ENCODE measurements at places on chromosomes 1 and 21.

- DNase-seq: no peak
These were observed 45.3 kb upstream of the EDN2 start for GRCh38 chr1:41529621-41530395.

DNA sequence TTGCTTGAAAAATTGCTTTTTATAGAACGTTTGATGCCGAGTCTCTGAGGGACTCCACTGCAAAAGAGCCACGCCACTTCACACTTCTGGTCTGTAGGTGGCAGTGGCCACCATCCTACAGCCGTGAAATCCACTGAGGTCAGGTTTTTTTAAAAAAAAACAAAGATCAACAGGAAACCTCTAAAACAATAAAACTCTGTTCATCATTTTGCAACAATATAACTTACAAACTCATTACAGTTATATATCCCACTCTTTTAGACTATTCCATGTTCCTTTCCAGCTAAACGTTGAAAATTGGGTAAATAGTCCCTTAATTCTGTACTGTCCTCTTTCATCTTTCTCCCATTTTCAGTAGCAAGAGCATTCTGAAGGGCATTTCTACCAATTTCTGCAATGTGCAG, 64.6 kb upstream of the FMN2 start:
- no peak for DNase-seq

DNA sequence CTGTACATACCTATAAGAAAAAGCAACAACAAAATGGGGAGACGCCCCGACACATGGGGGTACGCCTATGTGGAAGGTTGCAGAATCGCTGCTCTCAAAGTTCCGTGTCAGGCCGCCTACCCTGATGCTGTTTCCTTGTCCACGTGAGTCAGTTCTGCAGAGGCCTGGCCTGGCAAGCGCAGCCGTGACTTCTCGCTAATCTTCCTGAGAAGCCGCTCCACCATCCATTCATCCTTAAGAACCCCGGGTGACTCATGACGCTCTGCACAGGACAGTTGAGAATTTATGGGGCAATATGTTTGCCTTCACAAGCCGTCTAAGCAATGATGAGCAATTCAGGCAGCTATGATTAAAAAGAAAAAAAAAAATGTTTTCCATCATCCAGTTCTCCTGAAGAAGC, 122.3 kb upstream of the TMPRSS2 start:
- no peak for DNase-seq

GRCh38 chr1:206714331-206715058, 29.8 kb downstream of the MAPKAPK2 start:
- DNase-seq: peak; percentile 39

DNA sequence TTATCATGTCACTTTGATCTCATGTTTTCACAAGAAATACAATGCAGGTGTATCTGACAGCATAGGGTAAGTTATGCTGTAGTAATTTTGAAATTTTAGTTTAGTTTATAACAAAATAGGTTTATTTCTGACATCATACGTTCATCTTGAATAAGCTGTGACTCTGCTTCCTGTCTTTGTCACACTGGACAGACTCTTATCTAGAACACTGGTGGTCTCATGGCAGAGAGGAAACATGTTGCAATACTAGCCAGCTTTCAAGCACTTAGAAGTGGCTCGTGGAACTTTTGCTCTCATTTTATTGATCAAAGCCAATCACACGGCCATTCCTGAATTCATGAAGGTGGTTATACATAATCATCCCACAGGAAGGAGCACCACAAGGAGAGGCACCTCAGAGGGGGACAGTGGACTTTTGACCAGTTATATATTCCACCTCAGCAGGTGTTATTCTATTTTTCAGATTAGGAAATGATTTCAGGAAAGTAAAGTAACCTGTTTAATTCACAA, 46.5 kb downstream of the CYP2J2 start:
- DNase-seq: no peak

DNA sequence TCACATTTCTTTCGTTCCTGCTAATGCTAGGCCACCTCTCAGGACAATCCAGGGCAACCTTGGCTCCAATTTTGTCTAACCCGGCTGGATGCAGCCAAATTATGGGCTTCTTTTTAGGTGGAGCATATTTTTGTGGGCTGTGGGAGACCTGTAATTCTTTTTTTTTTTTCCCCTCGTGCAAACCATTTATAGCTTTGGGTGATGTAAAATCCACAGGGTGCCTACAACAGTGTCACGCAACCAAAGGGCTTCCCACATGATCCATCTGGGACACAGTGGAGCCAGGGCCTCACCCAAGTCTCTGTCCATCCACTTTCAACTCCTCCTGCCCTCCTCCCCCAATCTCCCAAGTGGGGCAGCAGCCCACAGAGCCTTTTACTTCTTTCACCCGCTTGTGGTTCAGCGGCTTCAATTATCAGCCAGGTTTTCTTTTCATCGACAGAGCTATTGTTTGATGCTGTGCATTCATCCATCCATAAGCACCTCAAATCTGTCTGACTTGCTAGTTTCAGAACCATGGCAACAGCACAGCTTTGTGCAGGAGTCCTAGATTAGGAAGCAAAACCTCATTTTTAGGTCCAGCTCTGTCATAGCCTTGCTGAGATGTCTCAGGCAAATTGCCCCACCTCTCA, 10.0 kb upstream of the OVAAL start:
- no peak for DNase-seq

- no peak for DNase-seq
These were observed 23.6 kb downstream of the VANGL2 start for GRCh38 chr1:160423966-160424365.

DNA sequence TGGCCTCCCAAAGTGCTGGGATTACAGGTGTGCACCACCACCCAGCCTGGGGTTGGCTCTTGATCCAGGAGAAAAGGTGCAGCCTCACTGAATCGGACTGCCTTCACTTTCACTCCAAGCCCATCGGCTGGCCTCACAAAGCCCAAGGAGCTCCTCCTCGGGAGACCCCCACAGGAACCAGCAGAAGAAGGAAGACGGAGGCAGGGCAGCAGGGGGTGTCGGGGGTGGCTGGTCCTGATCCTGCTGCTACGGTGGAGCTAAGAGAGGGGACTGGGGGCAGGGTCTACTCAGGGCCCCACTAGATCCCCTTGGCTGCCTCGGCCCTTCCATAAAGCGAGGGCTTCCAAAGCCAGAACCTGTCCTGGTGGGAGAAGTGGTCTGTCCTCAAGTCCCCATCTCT, 93.9 kb downstream of the STUM start:
- DNase-seq: no peak

DNA sequence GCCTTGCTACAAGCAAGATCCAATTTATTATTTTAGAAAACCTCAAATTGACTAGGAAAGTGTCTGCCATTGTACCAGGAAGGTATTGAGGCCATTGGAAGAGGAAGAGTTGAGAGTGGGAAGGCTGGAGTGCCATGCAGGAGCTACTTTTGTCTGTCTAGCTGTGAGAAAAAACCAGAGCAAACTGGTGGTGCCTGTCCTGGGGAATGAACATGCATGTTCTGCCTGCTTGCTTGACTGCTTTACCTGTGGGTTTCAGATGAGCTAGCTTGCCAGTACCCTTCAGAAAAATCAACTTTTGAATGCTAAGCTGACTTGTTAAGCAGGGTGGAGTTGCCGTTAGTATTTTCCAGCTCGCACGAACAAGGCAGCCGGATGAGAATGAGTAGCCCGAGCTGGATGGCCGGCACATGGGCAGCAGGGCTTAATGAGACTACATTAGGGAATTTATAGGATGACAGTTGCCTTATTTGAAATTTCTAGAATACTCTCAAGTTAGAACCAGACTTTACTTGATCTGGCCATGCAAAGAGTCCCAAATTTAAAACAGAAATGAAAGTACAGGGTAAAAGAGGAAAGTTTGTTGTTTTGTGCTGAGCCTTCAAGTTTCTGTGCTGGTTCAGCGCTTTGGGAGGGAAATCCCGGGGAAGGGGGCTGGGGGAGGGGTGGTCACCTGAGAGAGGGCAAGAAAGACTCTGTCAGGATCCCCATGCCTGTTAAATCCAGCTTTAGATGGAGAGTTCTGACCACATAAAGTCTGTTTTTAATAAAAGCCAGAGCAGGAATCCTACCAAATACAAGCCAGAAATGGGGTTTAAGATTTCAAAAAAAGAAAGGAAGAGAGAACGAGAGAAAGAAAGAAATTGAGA, 29.6 kb upstream of the C1orf105 start:
- DNase-seq: no peak

DNA sequence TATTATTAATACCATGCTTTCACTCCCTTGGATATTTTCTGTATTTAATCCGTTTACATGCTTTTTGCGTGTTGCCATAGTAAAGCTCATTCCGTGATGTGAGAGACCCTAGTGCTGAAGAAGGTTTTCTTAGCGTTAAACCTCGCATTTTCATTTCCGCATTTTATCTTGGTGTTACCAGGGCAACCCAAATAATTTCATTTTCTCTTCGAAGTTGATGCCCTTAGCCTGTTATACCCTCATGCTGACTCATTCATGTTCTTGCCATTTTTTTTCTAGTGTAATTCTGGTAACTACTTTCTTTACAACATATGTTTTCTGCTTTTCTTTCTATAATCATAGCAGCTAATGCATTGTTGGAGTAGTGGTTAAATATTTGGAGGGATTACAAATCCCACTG, 37.2 kb downstream of the LRRC8C start:
- no peak for DNase-seq

DNA sequence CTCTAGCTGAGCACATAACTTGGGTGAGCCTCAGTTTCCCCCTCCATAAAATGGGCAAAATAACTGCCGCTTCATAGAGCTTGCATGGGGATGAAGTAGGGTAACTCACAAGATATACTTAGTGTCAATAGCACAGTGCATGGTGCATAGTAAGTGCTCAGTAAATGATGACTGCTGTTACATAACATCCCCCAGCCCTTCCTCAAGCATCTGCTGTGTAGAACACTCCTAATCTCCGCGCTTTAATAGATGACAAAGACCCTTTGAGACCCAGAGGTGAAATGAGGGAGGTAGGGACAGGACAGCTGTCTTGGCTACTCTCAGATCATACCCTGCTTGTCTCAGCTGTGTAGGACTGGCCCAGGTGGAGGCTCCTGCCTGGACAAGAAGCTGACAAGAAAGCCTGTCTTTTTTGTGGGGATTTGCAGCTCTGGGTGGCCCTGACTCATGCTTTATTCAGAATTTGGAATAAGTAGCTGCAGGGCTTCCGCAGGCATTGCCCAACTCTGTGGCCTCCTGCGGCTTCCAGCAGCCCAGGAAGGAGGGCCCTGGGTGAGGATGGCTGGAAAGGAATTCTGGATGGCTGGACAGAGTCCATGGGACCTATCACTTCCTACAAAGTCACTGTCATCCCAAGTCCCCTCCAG, 20.7 kb upstream of the PADI4 start:
- DNase-seq: no peak

Data from CD4-positive, alpha-beta T cell treated with Interleukin-6 for 4 hours (primary cell).